ENCODE measurements at places on chromosomes 4 and X.

GRCh38 chr4:8273450-8273849, 3.9 kb downstream of the HTRA3 start:
- no peak overlapping the region for H3K27ac ChIP-seq
- no peaks in the 10 kb centered on the region for H3K36me3 ChIP-seq
- no peak for DNase-seq

- peak within 1 kb of the TSS; percentile 39 for H3K4me3 ChIP-seq
- H3K27me3 ChIP-seq: peaks cover 44% of the 10 kb centered on the region
- no peak within 1 kb of the TSS for H3K27ac ChIP-seq
- peaks cover 5% of the 10 kb centered on the region for H3K4me1 ChIP-seq
- no peaks in the 10 kb centered on the region for H3K36me3 ChIP-seq
Observed at GRCh38 chrX:83508006-83508405, at the start of gene POU3F4. POU3F4 (plus strand) TSS chrX:83508290; CDS start chrX:83508325, 35 bp downstream.

DNA sequence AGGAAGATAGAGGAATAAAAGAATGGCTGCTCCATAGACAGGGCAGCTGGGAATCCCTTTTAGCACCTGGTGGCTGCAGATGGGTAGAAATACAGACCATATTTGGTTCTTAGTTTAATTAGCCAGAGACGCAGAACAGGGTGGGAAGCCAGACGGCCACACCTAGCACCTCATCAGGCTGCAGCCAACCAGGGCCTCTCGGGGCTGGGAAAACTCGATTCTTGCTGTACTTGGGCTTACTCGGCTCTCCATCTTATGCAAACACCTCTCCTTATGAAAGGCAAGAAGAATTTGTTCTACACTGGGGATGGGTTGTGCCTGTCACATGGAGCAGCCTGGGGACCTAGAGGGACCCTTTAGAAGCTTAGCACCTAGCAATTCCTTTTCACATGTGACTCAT, 19.7 kb downstream of the IRAK1 start:
- no peak for DNase-seq
- no peak overlapping the region for H3K27ac ChIP-seq
- no peaks in the 10 kb centered on the region for H3K27me3 ChIP-seq
- peaks cover 12% of the 10 kb centered on the region for H3K4me1 ChIP-seq
- H3K36me3 ChIP-seq: no peaks in the 10 kb centered on the region

- H3K27me3 ChIP-seq: no peaks in the 10 kb centered on the region
- DNase-seq: no peak
- H3K4me1 ChIP-seq: no peaks in the 10 kb centered on the region
- peaks cover 5% of the 10 kb centered on the region for H3K36me3 ChIP-seq
Observed at GRCh38 chrX:48046846-48047245, 24.6 kb downstream of the ZNF630 start.

GRCh38 chr4:152935631-152936445, at the start of gene FHDC1:
FHDC1 (plus strand) TSS chr4:152936323; CDS start chr4:152943058, 6,735 bp downstream.
- DNase-seq: no peak
- peaks cover 7% of the 10 kb centered on the region for H3K36me3 ChIP-seq
- peak within 1 kb of the TSS; percentile 87 for H3K4me3 ChIP-seq
- no peak within 1 kb of the TSS for H3K27ac ChIP-seq
- H3K27me3 ChIP-seq: peaks cover 60% of the 10 kb centered on the region
- H3K4me1 ChIP-seq: peaks cover 14% of the 10 kb centered on the region

GRCh38 chrX:48958635-48959094, 1.3 kb upstream of the OTUD5 start:
- no peak for DNase-seq
- H3K4me3 ChIP-seq: peak overlapping the region; percentile 91
- H3K27me3 ChIP-seq: no peaks in the 10 kb centered on the region
- peak overlapping the region; percentile 96 for H3K27ac ChIP-seq
- H3K36me3 ChIP-seq: no peaks in the 10 kb centered on the region

DNA sequence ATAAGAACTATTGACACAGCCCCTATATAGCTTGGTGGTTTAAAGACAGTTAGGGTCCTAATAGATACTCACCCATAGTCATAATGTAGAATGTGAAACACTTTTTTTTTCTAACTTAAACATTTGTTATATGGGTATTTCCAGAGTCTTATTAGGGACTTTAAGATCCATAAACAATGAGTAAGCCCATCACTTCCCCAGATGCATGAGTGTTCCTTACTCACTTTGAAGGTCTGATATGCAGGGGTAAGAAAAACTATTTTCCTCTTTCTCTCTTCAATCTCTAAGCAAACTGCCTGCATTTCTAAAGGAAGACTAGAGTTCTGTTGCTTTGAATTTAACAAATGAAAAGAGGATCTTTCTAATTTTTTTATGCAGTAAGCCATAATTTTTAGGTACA, 443.6 kb upstream of the PITX2 start:
- H3K36me3 ChIP-seq: no peaks in the 10 kb centered on the region
- no peaks in the 10 kb centered on the region for H3K4me1 ChIP-seq
- H3K27me3 ChIP-seq: no peaks in the 10 kb centered on the region
- H3K4me3 ChIP-seq: no peak overlapping the region

DNA sequence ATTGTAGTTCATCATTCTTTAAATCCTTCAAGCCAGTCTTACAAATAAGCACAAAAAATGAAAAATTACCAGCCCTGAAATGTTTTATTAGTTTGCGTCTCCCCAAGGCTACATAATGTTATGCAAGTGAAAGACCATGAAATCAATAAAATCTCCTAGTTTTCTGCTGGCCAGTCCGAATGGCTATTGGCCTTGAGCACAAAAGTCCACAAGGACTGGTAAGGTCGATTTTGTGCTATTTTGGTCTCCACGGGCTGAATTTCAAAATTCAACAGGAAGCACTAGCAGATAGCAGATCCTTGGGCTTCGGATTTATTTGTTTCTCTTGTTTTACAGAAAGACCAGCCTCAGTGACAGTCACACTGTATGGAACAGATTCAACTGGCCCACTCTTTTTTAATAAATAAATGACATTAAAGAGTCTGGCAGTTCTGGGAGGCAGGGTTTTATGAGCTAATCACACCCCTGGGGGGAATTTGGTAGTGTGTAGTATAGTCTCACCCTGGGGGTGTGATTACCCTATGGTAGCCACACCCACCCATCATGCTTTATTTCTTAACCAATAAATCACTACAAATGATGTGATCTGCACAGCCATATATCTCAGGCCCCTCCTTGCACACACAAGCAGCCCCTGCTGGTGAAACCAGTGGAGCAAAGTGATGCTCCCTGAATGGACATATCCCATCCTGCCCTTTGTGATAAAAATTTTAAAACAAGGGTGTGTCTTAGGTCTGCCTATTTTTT, 51.1 kb upstream of the TMEM33 start:
- H3K4me3 ChIP-seq: no peak overlapping the region
- no peak overlapping the region for H3K27ac ChIP-seq
- H3K27me3 ChIP-seq: peaks cover 61% of the 10 kb centered on the region
- H3K4me1 ChIP-seq: peaks cover 12% of the 10 kb centered on the region
- no peak for DNase-seq

- H3K36me3 ChIP-seq: no peaks in the 10 kb centered on the region
- DNase-seq: no peak
- H3K27me3 ChIP-seq: no peaks in the 10 kb centered on the region
- H3K4me1 ChIP-seq: no peaks in the 10 kb centered on the region
Observed at GRCh38 chr4:106149026-106149425, 167.0 kb downstream of the TBCK start.

GRCh38 chr4:32340591-32340990, 1620.4 kb downstream of the PCDH7 start:
- H3K4me3 ChIP-seq: no peak overlapping the region
- no peak overlapping the region for H3K27ac ChIP-seq
- no peak for DNase-seq
- no peaks in the 10 kb centered on the region for H3K4me1 ChIP-seq
- H3K27me3 ChIP-seq: no peaks in the 10 kb centered on the region

- no peak overlapping the region for H3K4me3 ChIP-seq
- no peaks in the 10 kb centered on the region for H3K36me3 ChIP-seq
- H3K27me3 ChIP-seq: no peaks in the 10 kb centered on the region
- no peaks in the 10 kb centered on the region for H3K4me1 ChIP-seq
- H3K27ac ChIP-seq: no peak overlapping the region
Observed at GRCh38 chr4:161403781-161404180, 760.0 kb downstream of the FSTL5 start.

DNA sequence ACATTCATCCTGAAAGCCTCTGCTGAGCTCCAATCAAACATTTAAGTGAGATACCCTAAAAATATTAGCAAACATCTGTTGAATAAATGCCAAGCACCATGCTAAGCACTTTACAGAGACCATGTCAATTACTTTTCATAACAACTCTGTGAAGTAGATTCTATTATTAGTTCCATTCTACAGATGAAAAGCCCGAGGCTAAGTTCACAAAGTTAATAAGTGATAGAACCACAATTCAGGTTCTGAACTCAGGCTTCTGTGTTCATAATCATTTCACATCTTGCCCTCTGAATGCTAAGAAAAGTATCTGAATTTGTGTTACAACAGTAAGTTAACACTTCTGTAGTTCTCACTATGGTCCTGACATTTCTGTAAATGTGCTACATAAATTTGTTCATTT, 27.4 kb downstream of the SEL1L3 start:
- no peak overlapping the region for H3K27ac ChIP-seq
- no peak overlapping the region for H3K4me3 ChIP-seq
- peaks cover 8% of the 10 kb centered on the region for H3K36me3 ChIP-seq
- H3K27me3 ChIP-seq: no peaks in the 10 kb centered on the region
- no peak for DNase-seq

- H3K36me3 ChIP-seq: peaks cover 3% of the 10 kb centered on the region
- H3K4me1 ChIP-seq: peaks cover 5% of the 10 kb centered on the region
- DNase-seq: no peak
- no peak overlapping the region for H3K4me3 ChIP-seq
- no peak overlapping the region for H3K27ac ChIP-seq
Observed at GRCh38 chrX:48823053-48823452, 3.3 kb upstream of the ERAS start.
